Activated T-helper 1 cell treated with anti-CD3 and anti-CD28 coated beads, Interleukin-12 subunit alpha, Interleukin-12 subunit beta, Interleukin-2, Interleukin-4 antibody, amounts not matched to agents 30 ng/mL and 10 ng/mL and 1 ng/mL, durations not matched to agents 14 hours and 24 hours and 36 hours (primary cell): ENCODE measurements at places on chromosomes 4 and X. TPM values are rescaled to one million over a fixed set of nuclear protein-coding genes. Genes with fewer than 3 reads are reported as not detected.

The CLIC2 gene
- total RNA-seq, result 0.20 and 0.62 TPM in 2 replicates

DNA sequence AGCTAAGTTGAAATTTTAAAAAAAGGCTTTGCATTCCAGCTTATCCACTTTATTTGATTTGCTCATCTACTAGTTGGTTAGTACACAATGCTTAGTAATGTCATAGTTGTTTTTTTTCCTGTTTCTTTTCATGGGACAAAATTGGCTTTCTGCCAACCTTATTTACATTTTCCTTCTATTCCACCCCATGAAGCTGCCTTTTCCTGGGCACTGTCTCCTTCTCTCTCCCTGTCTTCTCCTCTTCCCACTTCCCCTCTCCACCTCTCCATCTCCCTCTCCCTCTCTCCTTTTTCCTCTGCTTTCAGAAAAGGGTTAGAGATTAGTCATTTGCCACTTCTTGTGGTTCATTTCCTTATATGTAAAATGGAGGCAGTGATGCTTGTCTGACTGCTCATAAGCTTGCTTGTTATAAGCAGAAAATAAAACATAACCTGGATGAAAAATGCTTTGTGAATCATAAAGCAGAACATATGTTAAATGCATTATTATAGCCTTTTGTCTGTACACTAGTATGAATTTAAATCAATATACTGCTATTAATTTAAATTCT is 181.9 kb downstream of the CEP135 start:
- no peak overlapping the region for H3K4me3 ChIP-seq
- DNase-seq, result no peak
- H3K27ac ChIP-seq, result no peak overlapping the region

DNA sequence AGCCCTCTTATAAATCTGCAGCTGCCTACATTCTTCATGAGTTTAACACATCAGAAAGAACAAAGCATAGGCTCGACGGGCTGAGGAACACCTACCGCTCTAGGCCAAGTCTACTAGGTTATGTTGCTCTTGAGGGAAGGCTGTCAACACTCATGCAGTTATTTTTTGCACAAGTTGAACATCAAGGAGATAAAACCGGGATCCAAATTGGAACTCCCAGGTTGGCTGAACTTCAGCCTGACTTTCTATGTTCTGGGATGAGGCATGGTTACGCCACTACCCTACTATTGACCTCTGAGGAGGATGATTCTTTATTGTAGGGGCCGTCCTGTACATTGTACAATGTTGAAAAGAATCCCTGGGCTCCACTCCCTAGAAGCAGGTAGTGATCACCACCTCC is 37.3 kb upstream of the ARSH start:
- DNase-seq, result no peak
- H3K27ac ChIP-seq, result no peak overlapping the region
- H3K4me1 ChIP-seq, result peaks cover 5% of the 10 kb centered on the region
- H3K36me3 ChIP-seq, result no peaks in the 10 kb centered on the region

GRCh38 chr4:17324386-17324830 is 187.5 kb downstream of the QDPR start:
- peaks cover 8% of the 10 kb centered on the region for H3K27me3 ChIP-seq
- peak; percentile 21 for DNase-seq
- H3K4me1 ChIP-seq, result peaks cover 10% of the 10 kb centered on the region
- H3K4me3 ChIP-seq, result peak overlapping the region; percentile 61
- H3K27ac ChIP-seq, result no peak overlapping the region
- no peaks in the 10 kb centered on the region for H3K36me3 ChIP-seq

- H3K4me1 ChIP-seq, result peaks cover 27% of the 10 kb centered on the region
- DNase-seq, result peak; percentile 12
- H3K27me3 ChIP-seq, result no peaks in the 10 kb centered on the region
- peaks cover 33% of the 10 kb centered on the region for H3K36me3 ChIP-seq
- H3K4me3 ChIP-seq, result no peak overlapping the region
These were observed 53.8 kb upstream of the TBC1D14 start for GRCh38 chr4:6855692-6856297.

- H3K36me3 ChIP-seq, result peaks cover 15% of the 10 kb centered on the region
- H3K4me1 ChIP-seq, result peaks cover 32% of the 10 kb centered on the region
- DNase-seq, result no peak
- no peak overlapping the region for H3K4me3 ChIP-seq
- H3K27me3 ChIP-seq, result no peaks in the 10 kb centered on the region
These were observed 68.6 kb downstream of the CHST7 start for GRCh38 chrX:46642145-46642544.
